ENCODE measurements at places on chromosomes 1 and 21. TPM values are rescaled to one million over a fixed set of nuclear protein-coding genes. Genes with fewer than 3 reads are reported as not detected.

- DNase-seq: no peak
These were observed 147.4 kb downstream of the OLFM3 start for GRCh38 chr1:101849356-101849755.

Gene RXFP4
- not detected for total RNA-seq

Gene LCE1A
- 866 TPM for total RNA-seq

Gene CAPN9
- total RNA-seq: 0.34 TPM

Gene DYRK3
- 1.4 TPM for total RNA-seq

Gene EPHA10
- not detected for total RNA-seq

DNA sequence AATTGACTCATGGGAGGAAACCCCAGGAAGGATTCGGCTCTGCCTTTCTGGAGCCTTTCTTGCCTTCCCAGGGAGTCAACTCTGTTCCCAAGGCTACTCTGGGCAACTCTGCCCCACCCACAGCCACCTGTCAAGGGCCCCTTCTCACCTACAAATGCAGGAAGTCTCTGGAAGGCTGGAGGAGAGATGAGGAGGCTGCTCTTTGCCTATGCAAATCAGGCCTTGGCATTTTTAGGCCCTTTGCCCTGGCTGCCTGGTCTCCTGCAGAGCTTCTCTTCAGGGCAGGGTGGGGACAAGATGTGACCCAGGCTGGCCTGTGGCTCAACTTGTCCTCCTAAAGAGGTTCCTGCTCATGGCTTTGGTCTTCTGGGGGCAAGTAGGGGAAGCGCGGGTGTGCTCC lies 5.4 kb downstream of the SLC6A9 start:
- DNase-seq: no peak

Gene NTRK1
- total RNA-seq: not detected

DNA sequence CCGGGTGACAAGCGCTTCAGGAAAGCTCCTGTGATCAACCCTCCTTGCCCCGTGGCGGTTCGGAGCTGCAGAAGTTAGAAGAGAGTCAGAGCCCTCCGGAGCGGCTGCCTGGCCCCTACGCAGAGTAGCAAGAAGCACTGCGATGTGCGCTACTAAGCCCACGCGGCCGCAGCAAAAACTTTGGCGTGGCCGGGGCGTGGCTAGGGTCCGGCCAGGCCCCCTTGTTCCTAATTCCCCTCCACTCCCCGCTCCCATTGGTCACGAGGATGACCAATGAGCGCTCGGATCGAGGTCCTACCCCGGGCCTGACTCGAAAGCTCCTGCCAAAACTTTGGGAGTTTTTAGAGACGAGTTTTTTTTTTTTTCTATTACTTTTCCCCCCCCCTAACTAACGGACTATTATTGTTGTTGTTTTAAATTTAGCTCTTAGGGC lies at the start of gene HLX:
HLX (plus strand) TSS at position 368 of the 433 bp plus-strand sequence. CDS start 415 bp downstream, outside the sequence.
- peak; percentile 98 for DNase-seq

- DNase-seq: peak; percentile 85
These were observed 44.4 kb downstream of the STPG1 start for GRCh38 chr1:24369199-24369598.

DNA sequence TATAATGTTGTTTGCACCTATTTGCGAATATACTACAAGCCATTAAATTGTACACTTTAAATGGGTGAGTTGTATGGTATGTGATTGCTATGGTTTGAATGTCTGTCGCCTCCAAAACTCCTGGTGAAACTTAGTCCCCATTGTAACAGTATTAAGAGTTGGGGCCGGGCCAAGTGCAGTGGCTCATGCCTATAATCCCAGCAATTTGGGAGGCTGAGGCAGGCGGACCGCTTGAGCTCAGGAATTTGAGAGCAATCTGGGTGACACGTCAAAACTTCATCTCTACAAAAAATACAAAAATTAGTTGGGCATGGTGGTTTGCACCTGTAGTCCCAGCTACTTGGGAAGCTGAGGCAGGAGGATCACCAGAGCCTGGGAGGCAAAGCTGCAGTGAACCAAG lies 12.0 kb upstream of the SIM2 start:
- DNase-seq: peak; percentile 50

DNA sequence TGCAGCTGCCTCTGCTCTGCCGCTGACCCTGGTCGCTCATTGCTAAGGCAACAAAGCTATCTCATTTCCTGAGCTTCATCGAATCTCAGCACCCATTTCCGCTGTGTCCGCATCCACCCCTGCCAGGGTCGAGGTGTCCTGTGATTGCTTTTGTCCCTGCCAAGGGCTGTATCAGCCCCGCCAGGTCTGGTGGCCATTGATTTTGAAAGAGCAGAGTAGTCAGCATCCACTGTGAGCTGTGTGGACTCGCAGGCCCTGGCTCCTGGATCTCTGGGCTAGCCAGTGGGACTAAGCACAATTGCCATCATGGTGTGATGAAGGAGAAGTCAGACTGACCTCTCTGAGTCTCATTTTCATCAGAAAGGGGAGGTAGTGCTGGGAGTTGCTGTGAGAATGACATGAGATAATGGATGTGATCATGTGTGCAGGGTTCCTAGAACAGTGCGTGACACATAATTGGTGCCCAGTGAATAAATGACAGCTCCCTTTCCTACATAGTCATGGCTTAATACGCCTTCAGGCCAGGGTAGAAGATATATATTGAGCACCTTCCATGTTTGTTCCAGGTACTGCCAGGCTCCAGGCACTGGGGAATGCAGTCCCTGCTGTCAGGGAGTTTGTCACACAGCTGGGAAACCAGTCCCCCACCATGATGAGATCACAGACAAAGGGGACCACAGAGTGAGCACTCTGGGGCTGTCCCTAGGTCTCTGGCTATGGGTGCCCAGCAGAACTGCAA lies 32.1 kb downstream of the NAV1 start:
- DNase-seq: no peak

- DNase-seq: no peak
These were observed 157.3 kb upstream of the PTGFR start for GRCh38 chr1:78333502-78333901.

DNA sequence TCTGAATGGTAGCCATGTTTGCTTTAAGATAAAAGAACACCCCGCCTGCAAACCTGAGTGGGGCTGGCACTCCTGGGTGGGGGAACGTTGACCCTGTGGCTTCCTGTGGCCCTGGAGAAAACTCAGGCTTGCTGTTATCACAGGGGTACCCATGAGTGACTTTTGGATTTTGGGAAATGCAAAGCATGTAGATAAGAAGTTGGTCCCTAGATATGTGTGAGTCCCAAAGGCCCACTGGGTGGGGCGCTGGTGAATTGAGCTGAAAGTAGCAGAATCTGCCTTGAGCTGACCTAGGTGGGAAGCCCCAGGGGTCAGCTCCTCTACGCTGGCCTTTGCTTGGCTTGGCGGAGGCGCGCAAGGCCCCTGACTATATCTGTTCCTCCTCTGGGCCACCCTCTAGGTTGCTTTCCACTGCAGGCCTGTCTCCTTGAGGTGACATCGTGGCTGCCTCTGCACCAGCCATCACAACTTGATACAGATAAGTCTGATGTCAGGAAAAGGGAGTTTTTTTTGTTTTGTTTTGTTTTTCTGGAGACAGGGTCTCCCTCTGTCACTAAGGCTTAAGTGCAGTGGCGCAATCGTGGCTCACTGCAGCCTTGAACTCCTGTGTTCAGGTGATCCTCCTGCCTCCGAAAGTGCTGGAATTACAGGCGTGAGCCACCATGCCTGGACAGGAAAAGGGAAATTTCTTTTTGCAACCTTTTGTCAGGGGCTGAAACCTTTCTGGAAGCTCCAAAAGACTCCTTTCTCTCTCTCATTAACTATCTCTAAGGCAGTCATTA lies 72.2 kb downstream of the AGPAT3 start:
- DNase-seq: no peak

DNA sequence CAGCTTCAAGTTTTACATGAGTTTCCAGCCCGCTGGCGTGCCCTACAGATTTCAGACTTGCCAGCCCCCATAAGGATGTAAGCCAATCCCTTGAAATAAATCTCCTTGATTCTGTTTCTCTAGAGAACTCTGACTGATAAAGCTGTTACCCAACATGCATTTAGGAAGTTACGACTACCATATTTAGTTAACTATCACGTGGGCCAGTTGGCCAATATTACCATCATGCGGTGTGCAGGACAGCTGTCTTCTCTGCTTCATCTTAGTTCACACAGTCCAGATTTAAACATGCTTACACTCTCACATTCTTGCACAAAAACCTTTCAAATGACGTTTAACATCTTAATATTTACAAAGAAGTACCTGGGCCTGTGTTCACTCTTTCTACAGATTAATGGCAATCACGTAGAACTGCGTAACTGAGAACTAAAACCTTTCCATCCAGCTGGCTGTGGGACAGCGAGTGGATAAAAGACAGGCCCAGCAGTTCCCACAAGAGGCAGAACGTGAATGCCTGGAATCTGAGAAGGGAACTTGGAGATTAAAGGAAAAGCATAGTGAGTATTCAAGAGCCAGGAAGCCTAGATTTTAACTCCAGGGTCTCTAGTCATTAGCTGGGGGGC lies 20.8 kb downstream of the FAM177B start:
- DNase-seq: no peak

DNA sequence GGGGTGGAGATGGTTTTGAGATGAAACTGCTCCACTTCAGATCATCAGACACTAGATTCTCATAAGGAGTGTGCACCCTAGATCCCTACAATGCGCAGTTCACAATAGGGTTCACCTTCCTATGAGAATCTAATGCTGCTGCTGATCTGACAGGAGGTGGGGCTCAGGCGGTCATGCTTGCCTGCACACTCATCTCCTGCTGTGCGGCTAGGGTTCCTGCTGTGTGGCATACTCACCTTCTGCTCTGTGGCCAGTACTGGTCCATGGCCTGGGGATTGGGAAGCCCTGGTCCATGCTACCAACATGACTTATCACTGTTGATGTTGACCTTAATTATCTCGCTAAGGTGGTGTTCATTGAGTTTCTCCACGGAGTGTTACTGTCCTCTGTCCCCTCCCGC lies 144.5 kb downstream of the NAV1 start:
- DNase-seq: no peak

Gene NT5C1A
- total RNA-seq: not detected

- no peak for DNase-seq
These were observed 15.4 kb upstream of the FRRS1 start for GRCh38 chr1:99781798-99782197.

- DNase-seq: no peak
These were observed 93.1 kb downstream of the HHIPL2 start for GRCh38 chr1:222454782-222455181.

DNA sequence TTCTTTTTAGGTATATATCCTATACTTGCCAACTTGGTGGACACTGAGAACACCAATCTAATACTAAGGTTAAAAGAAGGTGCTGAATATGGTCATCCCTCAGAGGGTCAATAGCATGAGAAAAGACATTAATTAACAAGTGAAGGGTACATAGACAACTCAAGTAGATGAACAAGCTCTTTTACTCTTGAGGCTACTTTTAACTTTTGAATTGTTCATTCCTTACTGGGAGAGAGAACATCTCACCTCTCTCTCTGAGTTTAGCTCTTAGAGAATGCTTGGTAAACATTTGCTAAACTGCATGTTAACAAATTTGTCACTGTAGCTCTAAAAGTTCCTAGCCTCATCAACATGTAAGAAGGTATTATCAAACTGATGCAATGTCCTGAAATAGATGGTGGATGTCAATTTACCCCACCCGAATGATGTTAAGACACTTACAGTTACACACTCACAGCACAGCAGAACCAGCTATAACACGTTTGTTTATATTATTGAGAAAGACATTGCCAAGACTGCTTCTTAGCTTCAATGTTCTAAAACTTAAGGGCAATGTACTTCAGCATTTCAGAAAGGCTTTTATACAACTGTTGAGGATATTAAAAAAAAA lies 35.9 kb downstream of the HEATR1 start:
- no peak for DNase-seq

- no peak for DNase-seq
These were observed 25.9 kb downstream of the ATG4C start for GRCh38 chr1:62809788-62810187.

- no peak for DNase-seq
These were observed 199.2 kb upstream of the NEGR1 start for GRCh38 chr1:72481420-72481970.

DNA sequence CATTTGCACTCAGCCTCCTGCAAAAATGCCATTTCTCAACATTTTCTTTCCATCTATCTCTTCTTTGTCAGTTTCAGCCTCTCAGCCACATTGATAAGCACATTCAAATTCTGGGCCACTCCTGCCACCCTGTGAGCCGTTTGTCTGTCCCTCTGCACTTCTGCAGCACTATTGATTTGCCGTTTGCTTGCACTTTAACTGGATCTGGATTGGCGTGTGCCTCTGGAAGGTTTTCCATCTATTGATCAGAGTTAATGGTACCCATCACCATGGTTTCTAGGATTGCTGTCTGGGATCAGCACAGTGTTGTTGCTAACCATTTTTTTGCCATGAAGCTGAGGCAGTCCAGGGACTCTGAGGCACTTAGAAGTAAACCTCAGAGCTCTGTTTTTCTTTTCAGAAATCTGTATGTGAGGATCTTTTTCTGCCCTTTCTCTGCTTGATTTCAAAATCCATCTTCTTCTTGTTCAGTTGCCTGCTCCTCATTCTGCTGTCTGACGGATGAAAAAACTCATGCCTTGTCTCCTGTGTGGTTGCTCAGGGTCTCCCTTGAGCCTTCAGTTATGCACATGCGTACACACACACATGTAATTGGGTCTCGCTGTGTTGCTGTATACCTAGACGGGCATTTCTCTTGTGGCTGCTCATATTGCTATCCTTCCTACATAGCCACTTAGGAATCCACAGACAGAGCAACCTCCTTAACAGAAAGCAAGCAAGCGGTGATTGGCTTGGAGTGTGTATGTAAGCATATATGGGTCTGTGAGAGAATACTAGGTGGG lies 67.9 kb downstream of the NOS1AP start:
- no peak for DNase-seq

DNA sequence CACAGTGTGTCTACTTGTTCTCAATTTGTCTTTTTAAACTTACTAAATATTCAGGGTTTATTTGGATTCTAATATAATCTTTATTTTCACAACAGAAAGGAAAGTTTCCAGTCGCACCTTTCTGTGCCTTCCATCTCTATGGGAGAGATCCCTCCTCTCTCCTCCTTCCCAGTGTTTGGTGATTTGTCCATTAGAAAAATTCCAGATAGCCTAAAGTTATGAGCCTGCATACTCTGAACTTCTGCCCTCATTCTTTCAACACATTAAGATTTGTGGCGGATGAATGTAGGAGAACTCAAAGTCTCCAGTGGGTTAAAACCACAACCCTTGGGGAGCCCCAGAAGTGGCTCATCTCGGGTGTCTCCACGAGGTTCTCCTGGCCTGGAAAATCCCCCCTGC lies 3.6 kb downstream of the NHLH2 start:
- DNase-seq: no peak

DNA sequence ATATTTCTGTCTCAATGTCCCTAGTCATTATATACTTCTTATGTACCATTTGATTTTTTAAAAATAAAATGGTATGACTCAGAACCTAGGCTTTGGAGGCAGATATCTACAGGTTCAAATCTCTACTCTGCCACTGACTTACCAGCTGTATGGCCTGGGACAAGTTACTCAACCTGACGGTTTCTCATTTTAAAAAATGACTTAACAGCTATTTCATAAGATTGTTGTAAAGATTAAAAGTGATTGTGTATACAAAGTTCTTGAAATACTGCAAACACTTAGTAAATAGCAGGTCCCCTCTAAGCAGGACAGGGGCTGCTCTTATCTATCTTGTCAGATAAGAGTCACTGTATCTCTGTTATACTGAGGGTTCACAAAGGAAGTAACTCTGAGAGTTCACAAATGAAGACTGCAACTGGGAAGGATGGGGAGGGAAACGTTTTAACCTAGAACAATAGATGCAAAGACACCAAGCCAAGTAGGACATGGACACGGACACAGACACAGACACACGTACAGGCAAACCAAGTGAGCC lies 2.6 kb downstream of the BCAR3 start:
- no peak for DNase-seq
